Stimulated activated CD8-positive, alpha-beta memory T cell treated with anti-CD3 and anti-CD28 coated beads, Interleukin-7, amount 100 ng/mL, for 48 hours (primary cell): ENCODE measurements at places on chromosomes 5 and 9.

DNA sequence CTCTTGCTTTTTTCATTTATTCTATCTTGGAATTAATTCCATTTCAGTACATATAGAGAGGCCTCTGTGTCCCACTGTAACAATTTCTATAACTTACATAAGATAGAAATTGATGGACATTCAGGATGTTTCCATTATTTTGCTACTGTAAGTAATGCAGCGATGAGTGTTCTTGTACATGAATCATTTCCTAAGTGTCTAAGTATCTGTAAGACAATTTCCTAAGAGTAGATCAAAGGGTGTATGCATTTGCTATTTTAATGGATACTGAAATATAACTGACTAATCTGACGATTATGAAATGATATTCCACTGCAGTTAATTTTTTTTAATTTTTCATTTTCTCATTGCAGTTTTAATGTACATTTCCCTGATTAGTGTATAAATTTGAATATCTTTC, 23.0 kb upstream of the RBM22 start:
- no peak for DNase-seq

DNA sequence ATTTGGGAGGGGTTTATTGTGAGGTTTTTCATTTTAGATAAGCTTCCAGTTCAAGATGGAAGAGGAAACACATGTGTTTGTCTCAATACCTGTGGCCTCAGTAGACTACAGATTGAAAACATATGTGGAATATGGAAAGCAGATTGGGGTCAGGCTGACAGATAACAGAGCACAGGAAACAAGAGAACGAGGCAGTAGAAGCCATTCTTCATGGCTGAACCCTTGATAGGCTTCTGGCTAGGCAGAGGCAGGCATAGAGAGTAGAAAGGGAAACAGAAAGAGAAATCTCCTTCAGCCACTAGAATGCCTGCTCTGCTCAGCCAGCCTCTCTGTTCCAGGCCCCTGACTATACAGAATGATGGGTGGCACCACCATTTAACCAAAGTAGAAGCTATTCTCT, 152.5 kb downstream of the MUSK start:
- no peak for DNase-seq

DNA sequence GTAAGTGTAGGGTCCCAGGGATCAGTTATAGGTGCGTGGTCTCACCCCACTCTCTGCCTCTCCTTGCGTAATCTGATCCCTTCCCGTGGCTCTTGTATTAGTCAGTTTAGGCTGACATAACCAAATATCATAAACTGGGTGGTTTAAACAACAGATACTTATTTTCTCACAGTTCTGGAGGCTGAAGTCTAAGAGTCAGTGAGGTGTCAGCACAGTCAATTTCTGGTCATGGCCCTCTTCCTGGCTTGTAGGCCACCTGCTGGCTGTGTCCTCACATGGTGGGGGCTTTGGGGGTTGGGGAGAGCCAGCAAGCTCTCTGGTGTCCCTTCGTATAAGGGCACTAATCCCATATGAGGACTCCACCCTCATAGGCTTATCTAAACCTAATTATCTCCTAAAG, 32.3 kb downstream of the CARTPT start:
- DNase-seq = no peak

DNA sequence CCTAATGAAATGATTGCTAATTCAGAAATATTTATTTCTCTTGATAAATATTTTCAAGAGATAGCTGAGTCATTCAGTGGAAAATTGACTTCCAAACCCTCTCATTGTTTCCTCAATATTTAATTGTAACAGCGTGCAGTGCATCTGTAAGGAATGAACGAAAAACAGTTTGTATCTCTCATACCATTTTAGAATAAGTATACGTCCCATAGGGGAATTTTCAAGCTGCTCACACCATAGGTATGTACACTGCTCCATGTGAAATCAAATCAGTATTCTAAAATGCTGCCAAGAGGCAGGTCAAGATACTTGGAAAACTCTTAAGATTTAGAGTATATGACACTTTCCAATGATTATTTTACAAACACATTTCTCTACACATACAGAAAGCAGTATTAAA, 202.2 kb downstream of the ARL15 start:
- DNase-seq = no peak

- DNase-seq = peak; percentile 64
These were observed 40.7 kb upstream of the CLPTM1L start for GRCh38 chr5:1385395-1386273.

GRCh38 chr9:125839317-125839716, 92.1 kb downstream of the PBX3 start:
- DNase-seq = no peak

- DNase-seq = no peak
These were observed 119.7 kb upstream of the PJA2 start for GRCh38 chr5:109529520-109529919.

DNA sequence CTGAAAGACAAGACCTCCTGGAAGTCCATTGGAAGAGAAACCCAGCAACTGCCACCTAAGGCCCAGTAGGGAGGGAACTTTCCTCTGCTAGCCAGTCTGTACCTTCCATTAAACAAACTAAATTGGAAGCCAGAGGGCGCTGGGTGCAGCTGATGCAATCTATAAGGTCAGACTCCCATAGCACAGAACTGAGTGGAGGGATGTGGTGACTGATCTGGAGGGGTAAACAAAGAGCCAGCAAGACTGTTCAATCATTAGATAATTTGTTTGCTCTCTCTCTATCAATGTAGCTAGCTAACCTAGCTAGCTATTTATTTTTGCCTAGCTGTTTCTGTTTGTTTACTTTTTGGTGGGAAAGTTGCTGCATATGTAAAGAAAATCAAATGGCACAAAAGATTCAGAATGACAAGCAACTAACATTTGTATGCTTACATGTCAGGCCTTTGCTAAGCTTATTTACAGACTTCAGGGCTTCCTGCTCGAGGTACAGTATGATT, 291.8 kb upstream of the DAB2 start:
- no peak for DNase-seq

DNA sequence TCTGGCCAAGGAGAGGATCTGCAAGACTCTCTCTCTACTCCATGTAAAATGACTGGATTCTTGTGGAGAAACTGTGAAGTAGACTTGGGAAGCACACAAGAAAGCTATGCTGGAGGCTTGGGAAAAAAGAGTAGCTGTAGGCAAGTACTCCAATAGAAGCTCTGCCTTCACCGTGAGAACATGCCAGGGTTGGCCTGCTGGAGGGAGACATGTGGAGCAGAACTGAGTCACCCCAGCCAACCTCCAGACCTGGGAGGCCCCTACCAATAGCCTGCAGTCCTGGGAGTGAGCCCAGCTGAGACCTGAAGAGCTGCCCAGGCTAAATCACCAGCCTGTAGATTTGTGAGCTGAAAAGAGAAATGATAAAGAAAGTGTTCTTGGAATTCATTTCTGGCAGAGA, 66.6 kb downstream of the DEPDC1B start:
- DNase-seq = no peak

- DNase-seq = no peak
These were observed 238.1 kb downstream of the SPOCK1 start for GRCh38 chr5:137260820-137261695.

- DNase-seq = no peak
These were observed 1.9 kb upstream of the ARSI start for GRCh38 chr5:150304481-150305081.

DNA sequence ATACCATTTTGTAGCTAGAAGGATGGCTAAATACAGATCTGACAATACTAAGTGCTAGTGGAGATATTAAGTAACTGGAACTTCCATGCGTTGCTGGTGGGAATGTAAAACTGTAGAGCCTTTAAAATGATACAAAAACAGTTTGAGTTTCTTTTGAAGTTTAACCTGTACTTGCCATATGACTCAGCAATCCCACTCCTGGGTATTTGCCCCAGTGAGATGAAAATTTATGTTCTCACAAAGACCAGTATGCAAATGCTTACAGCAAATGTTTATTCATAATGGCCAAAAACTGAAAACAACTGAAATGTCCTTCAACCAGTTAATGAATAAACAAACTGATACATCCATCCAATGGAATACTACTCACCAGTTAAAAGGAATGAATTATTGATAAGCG, 137.3 kb downstream of the SLC12A2 start:
- DNase-seq = no peak

- no peak for DNase-seq
These were observed 1347.2 kb upstream of the NUDT12 start for GRCh38 chr5:104909803-104910202.

DNA sequence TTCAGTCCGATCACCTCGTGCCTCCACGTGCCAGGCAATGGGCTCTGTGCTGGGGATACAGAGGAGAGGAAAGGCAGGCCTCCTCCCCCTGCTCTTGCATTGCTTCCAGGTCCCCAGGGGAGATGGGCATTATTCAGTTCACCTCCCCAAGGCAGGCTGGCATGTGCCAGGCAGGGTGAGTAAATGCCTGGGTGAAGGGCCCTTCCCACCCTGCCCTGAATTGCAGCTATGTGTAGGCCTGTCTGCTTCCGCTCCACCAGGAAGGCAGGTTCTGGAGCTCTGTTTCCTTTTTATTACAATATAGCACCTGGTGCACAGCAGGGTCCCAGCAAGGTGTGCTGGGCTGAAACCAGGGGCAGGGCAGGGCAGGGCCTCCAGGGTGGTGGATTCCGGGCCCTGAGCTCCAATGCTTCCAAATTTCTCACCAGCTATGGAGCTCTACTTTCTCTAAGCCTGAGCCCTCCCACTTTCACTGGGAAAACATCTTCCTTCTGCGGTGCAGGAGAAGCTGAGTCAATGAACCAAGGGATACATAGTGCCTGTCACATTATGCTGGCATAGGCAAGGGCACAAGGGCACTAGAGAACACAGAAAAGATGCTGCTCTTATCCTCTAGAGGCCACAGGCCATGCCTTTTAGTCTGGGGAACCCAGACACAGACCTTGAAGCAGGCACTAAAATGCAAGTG, 42.0 kb downstream of the SHB start:
- DNase-seq = no peak
